ENCODE measurements at places on chromosomes 5 and 9. TPM values are rescaled to one million over a fixed set of nuclear protein-coding genes. Genes with fewer than 3 reads are reported as not detected.

Gene CAMSAP1
- total RNA-seq: 25.9 TPM

DNA sequence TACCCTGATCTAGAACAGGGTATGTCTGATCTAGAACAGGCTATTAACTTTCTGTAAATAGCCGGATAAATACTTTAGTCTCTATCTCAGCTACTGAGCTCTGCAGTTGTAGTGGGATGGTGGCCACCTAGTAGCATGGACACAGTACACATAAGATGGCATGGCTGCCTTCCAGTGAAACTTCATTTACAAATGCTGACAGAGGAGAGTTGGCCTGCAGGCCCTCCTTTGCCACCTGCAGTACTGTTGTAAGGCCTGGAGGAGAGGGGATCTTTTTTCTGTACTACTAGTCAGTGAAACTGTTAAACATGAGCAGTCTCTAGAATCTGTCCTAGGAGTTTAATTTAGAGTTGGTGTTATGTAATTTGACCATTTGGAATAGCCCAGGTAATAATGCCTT lies 86.0 kb downstream of the TRIO start:
- no peak overlapping the region for H3K27ac ChIP-seq
- no peaks in the 10 kb centered on the region for H3K4me1 ChIP-seq
- no peaks in the 10 kb centered on the region for H3K36me3 ChIP-seq

GRCh38 chr9:98997604-98998003 lies 53.9 kb downstream of the COL15A1 start:
- H3K27me3 ChIP-seq: no peaks in the 10 kb centered on the region
- no peak for DNase-seq
- H3K27ac ChIP-seq: no peak overlapping the region
- no peak overlapping the region for H3K4me3 ChIP-seq
- peaks cover 29% of the 10 kb centered on the region for H3K4me1 ChIP-seq

DNA sequence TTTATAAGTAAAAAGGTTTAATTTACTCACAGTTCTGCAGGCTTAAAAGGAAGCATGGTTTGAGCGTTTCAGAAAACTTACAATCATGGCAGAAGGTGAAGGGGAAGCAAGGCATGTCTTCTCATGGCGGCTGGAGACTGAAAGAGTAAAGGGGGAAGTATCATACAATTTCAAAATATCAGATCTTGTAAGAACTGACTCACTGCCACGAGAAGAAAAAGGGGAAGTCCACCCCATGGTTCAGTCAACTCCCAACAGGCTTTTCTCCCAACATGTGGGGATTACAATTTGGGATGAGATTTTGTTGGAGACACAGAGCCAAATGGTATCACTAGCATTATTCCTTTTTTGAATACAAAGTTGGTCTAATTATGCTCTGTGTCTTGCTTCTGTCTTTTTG lies 627.9 kb upstream of the ST8SIA4 start:
- H3K27ac ChIP-seq: no peak overlapping the region
- H3K36me3 ChIP-seq: no peaks in the 10 kb centered on the region
- no peaks in the 10 kb centered on the region for H3K27me3 ChIP-seq
- no peak overlapping the region for H3K4me3 ChIP-seq
- no peaks in the 10 kb centered on the region for H3K4me1 ChIP-seq

DNA sequence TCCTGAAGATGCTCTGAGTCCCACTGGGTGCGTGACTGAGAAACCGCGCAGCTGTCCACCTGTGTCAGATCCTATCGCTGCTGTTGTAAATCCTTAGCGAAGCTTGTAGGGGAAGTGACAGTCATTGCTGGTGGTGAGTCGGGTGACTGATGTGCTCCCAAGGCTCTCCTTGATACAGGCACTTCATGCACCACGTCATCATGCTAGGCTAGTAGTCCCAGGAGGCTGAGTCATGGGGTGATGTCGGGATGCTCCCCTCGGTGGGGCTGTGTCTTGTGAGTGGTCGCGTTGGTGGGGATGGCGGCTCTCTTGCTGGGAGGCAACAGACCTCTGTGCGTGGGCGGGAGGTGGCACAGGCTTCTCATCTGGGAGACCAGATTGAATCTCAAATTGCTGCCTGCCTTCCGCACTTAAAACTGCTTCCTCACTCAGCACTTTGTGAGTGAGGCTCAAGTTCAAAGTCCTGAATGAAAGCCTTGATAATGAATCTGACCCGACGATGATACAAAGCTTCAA lies 84.7 kb downstream of the CSNK1A1 start:
- no peaks in the 10 kb centered on the region for H3K36me3 ChIP-seq
- H3K27me3 ChIP-seq: no peaks in the 10 kb centered on the region
- H3K4me1 ChIP-seq: no peaks in the 10 kb centered on the region

DNA sequence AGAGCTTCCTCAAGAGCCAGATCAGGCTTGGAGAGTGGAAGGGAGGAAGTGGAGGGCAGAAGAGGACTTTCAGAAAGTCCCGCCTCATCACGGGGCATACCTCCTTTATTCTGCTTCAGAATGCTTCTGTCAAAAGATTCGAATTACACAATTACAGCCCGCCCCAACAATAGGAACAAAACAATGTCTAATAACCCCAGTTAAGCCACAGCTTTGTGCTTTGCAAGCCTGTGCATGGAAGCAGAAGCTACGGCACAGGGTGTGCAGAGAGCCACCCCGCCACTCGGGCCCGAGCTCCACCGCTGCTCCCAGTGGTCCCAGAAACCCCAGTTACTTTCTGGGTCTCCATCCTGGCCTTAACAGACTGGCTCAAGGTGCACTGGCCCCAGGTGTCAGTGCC lies 23.5 kb downstream of the HNRNPH1 start:
- no peak overlapping the region for H3K4me3 ChIP-seq
- peaks cover 56% of the 10 kb centered on the region for H3K36me3 ChIP-seq
- no peak for DNase-seq
- no peak overlapping the region for H3K27ac ChIP-seq
- H3K27me3 ChIP-seq: no peaks in the 10 kb centered on the region

Gene CDO1
- total RNA-seq: not detected

- no peaks in the 10 kb centered on the region for H3K36me3 ChIP-seq
- H3K27me3 ChIP-seq: no peaks in the 10 kb centered on the region
- DNase-seq: no peak
- no peaks in the 10 kb centered on the region for H3K4me1 ChIP-seq
Measured at GRCh38 chr5:178545176-178545575, 45.0 kb downstream of the COL23A1 start.

DNA sequence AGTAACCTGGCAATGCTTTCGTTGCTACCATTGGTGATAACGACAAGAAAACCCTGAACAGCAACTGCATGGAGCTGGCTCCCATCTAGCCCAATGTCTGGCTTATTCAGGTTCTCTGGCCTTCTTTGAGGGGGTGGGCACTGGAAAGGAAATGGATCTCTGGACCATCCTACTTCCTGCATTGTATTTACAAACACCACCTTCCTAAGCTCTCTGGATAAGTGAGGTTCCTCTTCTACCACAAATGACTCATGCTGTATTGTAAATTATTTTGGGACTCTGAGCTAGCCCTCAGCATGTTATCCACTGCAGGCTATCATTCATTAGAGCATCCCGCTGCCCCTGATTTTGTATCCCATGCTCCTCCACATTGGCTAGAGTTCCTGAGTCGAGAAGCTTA lies 136.9 kb upstream of the KLF9 start:
- no peaks in the 10 kb centered on the region for H3K36me3 ChIP-seq
- H3K27me3 ChIP-seq: no peaks in the 10 kb centered on the region
- H3K4me1 ChIP-seq: no peaks in the 10 kb centered on the region

Gene TRPM3
- total RNA-seq: not detected

- DNase-seq: no peak
- H3K36me3 ChIP-seq: no peaks in the 10 kb centered on the region
- H3K4me3 ChIP-seq: no peak within 1 kb of the TSS
- peaks cover 24% of the 10 kb centered on the region for H3K27me3 ChIP-seq
Measured at GRCh38 chr5:123036391-123037103, at the start of gene PPIC. Gene PPIC (minus strand): TSS chr5:123036725. CDS start chr5:123036625, 100 bp downstream.

GRCh38 chr9:130465383-130466096 lies 20.8 kb downstream of the ASS1 start:
- H3K36me3 ChIP-seq: no peaks in the 10 kb centered on the region
- no peak for DNase-seq
- H3K4me1 ChIP-seq: no peaks in the 10 kb centered on the region

Gene ACTBL2
- total RNA-seq: not detected

- H3K4me1 ChIP-seq: no peaks in the 10 kb centered on the region
- no peaks in the 10 kb centered on the region for H3K27me3 ChIP-seq
- DNase-seq: no peak
- no peaks in the 10 kb centered on the region for H3K36me3 ChIP-seq
- no peak overlapping the region for H3K4me3 ChIP-seq
Measured at GRCh38 chr5:128284236-128284635, 200.7 kb downstream of the SLC12A2 start.

DNA sequence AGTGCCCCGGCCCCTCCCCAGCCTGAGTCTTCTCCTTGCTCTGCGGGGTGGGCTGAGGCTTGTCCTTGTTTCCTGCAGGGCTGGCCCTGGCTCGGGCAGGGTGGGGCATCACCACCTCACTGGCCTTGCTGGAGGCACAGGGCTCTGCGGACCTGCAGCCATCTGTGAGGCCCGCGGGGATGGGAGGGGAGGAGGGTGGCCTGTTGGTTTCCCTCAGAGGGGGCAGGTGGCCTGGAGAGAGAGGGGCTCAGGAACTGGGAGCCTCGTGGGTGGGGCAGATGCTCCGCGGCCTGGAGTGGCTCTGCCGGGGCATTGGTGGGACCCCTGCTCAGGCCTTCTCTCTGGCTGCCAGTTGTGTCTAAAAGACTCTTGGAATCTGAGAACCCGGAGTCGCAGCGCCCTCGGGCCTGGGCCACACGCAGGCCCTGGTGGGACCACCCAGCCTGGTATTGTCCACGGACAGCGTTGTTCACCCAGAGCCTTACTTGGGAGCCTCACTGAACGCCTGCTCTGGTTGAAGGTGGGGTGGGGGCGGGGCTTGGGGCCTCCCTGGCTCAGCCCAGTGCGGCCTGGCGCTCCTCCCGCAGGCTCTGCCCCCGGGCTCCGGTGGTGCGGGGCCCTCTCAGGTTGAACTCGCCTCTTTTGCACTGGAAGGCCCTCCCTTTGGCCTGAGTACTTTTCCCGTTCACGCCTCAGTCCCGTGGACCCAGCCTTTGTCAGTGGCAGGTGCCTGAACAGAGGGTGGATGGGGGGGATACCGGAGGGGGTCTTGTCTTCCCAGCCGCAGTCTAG lies 111.3 kb downstream of the RXRA start:
- DNase-seq: no peak
- H3K27ac ChIP-seq: no peak overlapping the region
- peaks cover 9% of the 10 kb centered on the region for H3K4me1 ChIP-seq

GRCh38 chr9:8251566-8251965 lies 452.0 kb upstream of the DMAC1 start:
- no peaks in the 10 kb centered on the region for H3K27me3 ChIP-seq
- no peaks in the 10 kb centered on the region for H3K36me3 ChIP-seq

GRCh38 chr5:76383126-76383832 lies 19.8 kb upstream of the IQGAP2 start:
- H3K36me3 ChIP-seq: no peaks in the 10 kb centered on the region
- H3K4me3 ChIP-seq: no peak overlapping the region
- no peaks in the 10 kb centered on the region for H3K27me3 ChIP-seq

GRCh38 chr9:81492710-81493447 lies 196.5 kb downstream of the TLE1 start:
- DNase-seq: no peak
- H3K4me3 ChIP-seq: no peak overlapping the region
- no peaks in the 10 kb centered on the region for H3K27me3 ChIP-seq

- no peak overlapping the region for H3K4me3 ChIP-seq
- peaks cover 10% of the 10 kb centered on the region for H3K4me1 ChIP-seq
- H3K27me3 ChIP-seq: peaks cover 5% of the 10 kb centered on the region
- no peak for DNase-seq
Measured at GRCh38 chr5:72951671-72952468, 4.0 kb upstream of the FCHO2 start.

DNA sequence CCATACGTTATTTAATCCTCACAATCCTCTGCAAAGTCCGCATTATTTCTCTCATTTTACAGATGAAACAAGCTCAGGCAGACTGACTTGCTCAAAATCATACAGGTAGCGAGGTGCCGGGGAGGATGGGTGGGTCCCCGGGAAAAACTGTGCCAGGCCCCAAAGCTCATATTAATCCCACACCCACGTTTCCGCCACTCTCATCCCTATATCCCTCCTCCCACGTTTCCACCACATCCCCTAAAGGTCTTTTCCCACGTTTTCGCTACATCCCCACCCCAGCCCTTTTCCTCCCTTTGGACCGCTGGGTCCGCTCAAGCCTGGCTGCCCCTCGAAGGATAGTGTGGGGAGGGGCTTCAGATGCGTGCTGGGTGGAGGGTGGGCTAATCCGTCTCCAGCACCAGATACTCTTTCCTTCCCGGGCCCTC lies 434 bp upstream of the FSD1L start:
- H3K4me3 ChIP-seq: peak overlapping the region; percentile 52
- no peak for DNase-seq
- H3K27me3 ChIP-seq: no peaks in the 10 kb centered on the region
- no peaks in the 10 kb centered on the region for H3K36me3 ChIP-seq
- peaks cover 12% of the 10 kb centered on the region for H3K4me1 ChIP-seq
- no peak overlapping the region for H3K27ac ChIP-seq

Gene PCDHGC5
- total RNA-seq: 0.50 TPM

Gene TRIM7
- not detected for total RNA-seq

Gene ZNF618
- total RNA-seq: 10.0 TPM

DNA sequence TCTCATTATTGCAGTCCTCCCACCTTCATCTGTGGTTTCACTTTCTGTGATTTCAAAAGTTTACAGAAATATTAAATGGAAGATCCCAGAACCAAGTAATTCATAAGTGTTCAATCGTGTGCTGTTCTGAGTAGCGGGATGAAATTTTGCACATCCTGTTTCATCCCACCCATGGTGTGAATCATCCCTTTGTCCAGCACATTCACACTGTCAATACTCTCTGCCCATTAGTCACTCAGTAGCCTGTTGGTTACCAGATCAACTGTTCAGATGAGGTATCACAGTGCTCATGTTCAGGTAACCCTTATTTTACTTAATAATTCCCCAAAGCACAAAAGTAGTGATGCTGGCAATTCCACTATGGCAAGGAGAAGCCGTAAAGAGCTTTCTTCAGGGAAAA lies 26.8 kb downstream of the FAM81B start:
- no peak overlapping the region for H3K4me3 ChIP-seq
- no peaks in the 10 kb centered on the region for H3K27me3 ChIP-seq
- H3K36me3 ChIP-seq: no peaks in the 10 kb centered on the region
- no peak for DNase-seq
- H3K4me1 ChIP-seq: no peaks in the 10 kb centered on the region

Gene DNAJC18
- total RNA-seq: 3.6 TPM

DNA sequence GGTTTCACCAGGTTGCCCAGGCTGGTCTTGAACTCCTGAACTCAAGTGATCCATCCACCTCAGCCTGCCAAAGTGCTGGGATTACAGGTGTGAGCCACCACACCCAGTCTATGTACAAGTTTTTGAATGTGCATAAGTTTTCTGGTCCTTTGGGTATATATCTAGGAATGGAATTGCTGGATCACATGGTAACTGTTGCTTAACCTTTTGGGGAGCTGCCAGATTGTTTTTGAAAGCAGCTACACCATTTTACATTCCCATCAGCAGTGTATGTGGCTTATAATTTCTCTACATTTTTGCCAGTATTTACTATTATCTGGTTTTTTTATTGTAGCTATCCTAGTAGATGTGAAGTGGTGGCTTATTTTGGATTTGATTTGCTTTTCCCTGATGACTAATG lies 8.9 kb upstream of the LNPEP start:
- H3K4me1 ChIP-seq: peaks cover 6% of the 10 kb centered on the region
- H3K27me3 ChIP-seq: no peaks in the 10 kb centered on the region
- no peaks in the 10 kb centered on the region for H3K36me3 ChIP-seq
- DNase-seq: no peak
- no peak overlapping the region for H3K4me3 ChIP-seq

Gene CSF2
- total RNA-seq: 1.2 TPM

Gene SPAG8
- 2.1 TPM for total RNA-seq

GRCh38 chr5:90557871-90558270 lies 726 bp upstream of the ADGRV1 start:
- no peak overlapping the region for H3K27ac ChIP-seq
- peaks cover 5% of the 10 kb centered on the region for H3K4me1 ChIP-seq
- peaks cover 27% of the 10 kb centered on the region for H3K27me3 ChIP-seq
- DNase-seq: no peak
- no peak overlapping the region for H3K4me3 ChIP-seq

Data from natural killer cell (primary cell).